Occipital lobe (tissue), 3 donors: ENCODE measurements at places on chromosomes 3 and 15.

DNA sequence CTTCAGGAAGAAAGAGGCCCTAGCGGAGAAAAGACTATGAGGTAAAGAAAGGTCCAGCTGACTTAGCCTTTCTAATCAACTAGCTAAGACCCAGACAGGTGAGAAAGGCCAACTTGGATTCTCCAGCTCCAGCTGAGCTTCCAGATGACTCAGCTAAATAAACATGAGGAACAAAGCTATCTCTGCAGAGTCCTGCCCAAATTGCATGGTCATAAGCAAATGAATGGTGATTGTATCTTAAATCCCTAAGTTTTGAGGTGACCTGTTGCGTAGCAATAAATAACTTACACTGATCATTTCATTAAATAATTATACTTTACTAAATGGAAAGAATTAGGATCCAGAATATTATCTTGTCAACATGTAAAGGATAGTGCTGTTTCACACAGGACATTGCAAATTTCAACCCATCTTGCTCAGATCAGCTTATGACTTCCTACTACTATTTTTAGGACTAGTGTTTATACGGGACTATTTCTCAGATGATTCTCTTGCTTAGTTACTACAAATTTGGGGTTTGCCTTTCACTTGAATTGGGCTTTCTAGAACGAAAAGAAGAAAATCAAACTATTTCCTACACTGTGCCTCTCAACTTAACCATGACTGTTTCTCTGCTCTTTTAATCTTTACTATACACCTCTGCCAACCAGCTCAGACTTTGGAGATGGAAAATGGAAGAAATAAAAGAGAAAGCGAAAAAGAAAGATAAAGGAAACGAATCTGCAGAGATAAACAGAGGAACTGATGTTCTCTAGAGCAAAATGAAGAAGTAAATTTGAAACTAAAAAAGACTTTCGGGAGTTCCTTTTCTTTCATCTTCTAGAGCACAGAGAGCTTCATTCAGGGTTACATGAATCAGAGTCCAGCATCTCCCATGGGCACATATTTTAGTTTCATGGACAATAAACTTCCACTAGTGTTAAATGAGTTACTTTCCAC lies 6.6 kb upstream of the ADGRG7 start:
- DNase-seq = no peak

DNA sequence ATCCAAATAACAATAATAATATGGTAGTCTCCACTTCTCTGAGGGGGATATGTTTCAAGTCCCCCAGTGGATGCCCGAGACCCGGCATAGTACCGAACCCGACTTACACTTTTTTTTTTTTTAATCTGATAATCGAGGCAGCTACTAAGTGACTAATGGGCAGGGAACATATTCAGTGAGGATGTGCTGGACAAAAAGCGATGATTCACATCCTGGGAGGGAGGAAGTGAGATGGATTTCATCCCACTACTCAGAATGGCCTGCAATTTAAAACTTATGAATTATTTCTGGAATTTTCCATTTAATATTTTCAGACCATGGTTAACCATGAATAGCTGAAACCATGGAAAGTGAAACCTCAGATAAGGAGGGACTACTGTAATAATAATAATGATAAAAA lies 49.5 kb upstream of the SELENOK start:
- DNase-seq = no peak

DNA sequence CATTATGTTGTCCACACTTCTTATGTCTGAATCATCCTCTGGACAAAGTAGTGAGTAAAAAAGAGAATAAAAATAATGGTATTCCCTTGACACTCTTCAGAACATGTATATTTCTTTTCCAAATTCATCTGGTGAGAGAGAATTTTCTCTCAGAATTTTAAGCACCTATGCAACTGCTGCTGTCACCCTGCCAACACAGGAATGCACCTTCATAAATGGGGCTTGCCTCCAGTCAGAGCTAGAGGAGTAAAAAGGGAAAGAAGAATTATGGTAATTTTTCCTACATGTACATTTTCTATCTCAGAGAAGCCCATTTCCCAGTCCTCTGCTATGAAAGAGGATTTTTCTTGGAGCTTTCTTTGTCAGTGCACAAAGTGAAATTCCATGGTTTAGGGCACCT lies 92.2 kb upstream of the ALCAM start:
- no peak for DNase-seq

- DNase-seq = no peak
Observed at GRCh38 chr3:111616417-111617105, 21.4 kb upstream of the ZBED2 start.

DNA sequence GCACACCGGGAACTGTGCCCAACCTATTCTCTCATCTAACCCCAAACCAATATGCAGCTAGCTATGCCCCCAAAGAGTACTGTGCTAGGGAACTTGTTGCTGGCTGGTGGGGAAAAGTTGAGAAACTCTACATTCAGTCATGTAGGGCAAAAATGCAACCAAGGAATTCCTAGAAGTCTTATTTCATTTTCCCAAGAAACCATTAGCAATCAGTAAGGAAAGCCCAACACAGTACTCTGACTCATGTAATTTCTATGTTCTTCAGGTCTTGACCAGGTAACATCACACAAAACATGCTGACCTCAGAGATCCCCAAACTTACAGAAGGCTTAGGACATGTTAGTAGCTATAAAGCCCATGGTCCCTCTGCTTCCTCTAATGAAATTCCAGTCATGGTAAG lies 52.1 kb downstream of the TASOR start:
- no peak for DNase-seq

GRCh38 chr15:65824941-65825544 lies 33.0 kb upstream of the DENND4A start:
- DNase-seq = no peak

DNA sequence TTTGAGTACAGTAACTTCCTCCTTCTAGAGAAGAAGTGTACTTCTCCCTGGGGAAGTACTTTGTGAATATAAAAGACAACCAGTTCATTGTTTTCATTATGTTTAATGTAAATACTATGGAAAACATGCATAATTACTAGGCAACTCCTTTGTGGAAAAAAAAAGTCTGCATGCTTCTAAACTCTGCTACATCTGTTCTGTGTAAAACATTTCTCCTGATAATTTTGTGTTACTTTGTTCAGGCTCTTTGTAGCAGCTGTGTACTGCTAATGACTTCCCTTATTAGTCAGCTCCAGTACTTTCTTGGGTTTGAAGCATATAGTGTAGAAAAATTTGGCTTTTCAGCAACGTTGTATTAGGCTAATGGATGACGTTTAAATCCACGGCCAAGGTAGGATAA lies 111.6 kb downstream of the FEZF2 start:
- no peak for DNase-seq

DNA sequence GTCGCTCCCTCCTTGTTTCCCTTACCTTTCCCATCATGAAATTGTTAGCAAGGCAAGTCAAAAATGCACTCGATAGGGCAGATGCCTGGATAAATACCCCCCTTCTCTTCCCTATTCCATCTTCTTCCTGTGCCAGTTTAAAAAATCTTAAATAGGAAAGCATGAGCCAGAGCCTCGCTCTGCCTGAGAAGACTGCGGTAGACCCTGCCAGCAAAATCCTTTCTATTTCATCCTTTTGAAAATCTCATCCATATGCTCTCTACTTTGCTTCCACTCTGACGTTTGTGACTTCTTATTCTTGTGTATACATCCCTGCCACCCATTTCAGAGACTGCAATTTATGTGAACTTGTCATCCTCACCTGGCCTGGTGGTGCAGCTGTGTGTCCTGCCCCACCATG lies 114.6 kb upstream of the ETV5 start:
- no peak for DNase-seq

- no peak for DNase-seq
Observed at GRCh38 chr15:85116925-85117646, 135.4 kb downstream of the PDE8A start.

DNA sequence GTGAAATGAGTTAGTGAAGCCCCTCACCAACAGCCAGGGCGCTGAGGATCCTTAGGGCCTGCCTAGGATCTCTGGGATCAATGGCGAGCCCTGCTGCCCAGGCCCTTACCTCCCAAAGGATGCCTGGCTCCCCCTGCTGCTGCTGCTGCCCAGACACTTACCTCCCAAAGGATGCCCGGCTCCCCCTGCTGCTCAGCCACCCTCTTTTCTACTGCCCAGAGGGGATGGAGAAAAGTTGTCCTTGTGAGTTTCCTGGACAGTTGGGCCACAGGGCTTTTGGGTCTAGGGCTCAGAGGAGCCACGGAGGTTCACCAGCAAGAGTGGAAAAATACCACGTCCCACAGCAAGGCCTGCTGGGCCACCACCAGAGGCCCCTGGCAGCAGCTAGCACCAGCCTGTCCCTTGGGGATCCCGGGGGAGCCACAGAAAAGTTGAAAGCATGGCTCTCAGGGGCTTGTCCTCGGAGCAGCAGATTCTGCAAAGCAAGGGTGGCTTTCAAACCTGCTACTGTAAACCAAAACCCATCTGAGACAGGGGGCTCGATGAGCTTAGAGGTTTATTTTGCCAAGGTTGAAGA lies 59.4 kb downstream of the SLC6A6 start:
- DNase-seq = peak; percentile 12

- no peak for DNase-seq
Observed at GRCh38 chr3:107561980-107562379, 39.2 kb downstream of the BBX start.

- no peak for DNase-seq
Observed at GRCh38 chr3:189249987-189250386, 78.2 kb downstream of the TPRG1 start.

GRCh38 chr3:133535971-133536881 lies 37.3 kb upstream of the CDV3 start:
- DNase-seq = no peak

GRCh38 chr15:68924866-68925560 lies 5.3 kb upstream of the SPESP1 start:
- DNase-seq = peak; percentile 60

- DNase-seq = no peak
Observed at GRCh38 chr3:2510591-2511145, 412.0 kb downstream of the CNTN4 start.

GRCh38 chr3:47850564-47851410 lies 47.8 kb downstream of the DHX30 start:
- no peak for DNase-seq

- DNase-seq = no peak
Observed at GRCh38 chr3:38522002-38522401, 25.9 kb downstream of the EXOG start.

- peak; percentile 21 for DNase-seq
Observed at GRCh38 chr15:67840749-67841512, 1.1 kb upstream of the RNU6-1 start.

- no peak for DNase-seq
Observed at GRCh38 chr15:38528294-38528693, 36.3 kb downstream of the RASGRP1 start.

GRCh38 chr3:118146658-118147375 lies 887.8 kb downstream of the IGSF11 start:
- no peak for DNase-seq

- DNase-seq = no peak
Observed at GRCh38 chr3:30502742-30503073, 103.7 kb upstream of the TGFBR2 start.

DNA sequence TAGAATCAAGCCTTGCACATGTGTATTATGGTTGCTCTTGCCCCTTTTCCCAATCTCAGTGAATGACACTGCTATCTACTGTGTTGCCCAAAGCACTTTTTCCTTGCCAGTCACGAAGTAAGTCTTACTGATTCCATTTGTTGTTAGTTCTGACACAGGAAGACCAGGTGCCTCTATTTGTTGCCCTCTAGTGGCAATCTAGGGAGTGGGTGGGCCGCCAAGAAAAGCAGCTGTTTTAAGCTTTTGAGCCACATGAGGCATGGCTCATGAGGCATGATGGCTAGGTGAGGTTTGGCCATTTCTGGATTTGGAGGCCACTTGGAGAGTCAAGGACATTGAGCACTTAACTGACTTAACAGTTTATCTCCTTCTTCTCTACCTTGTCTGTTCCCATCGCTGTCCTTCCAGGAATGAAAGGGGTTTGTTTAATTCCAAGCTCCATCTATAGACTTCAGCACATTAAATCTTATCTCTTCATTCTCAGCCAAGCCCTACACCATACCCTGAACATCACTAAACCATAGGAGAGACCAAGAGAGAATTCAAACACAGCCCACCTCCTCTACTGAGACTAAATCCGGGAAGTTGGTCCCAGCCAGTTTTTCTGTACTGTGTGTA lies 103.1 kb downstream of the HCN4 start:
- DNase-seq = no peak

DNA sequence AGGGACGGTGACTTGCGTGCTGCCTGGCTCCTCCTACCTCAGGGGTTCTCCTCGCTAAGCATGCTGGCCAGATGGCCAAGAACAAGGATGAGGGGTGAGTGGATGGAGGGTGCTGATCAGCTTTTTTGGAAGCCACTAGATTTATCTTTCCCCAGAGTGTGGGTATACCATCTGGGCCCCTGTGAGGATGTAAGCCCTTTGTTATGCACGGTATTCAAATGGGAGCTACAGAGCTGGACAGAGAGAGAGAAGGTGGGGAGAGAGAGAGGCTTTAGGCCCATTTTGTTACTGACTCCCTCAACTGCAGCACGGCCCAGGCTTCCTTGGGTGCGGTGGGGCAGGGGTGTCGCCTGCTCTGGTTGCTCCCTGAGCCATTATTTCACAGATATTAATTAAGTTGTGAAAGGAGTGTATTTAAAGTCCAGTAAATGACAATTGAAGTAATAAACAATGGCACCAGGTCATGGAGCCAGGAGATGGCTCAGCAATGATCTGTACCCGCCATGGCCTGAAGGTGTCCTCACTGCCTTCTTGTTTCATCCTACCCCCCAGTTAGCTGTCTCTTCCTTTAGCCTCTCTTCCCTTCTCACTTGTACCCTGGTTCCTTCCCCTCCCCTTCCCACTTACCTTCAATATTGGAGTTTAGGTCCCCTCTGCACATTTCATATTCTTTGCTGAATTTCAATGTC lies 158.0 kb downstream of the CLSTN2 start:
- DNase-seq = no peak

GRCh38 chr3:111681661-111682426 lies 86.7 kb upstream of the ZBED2 start:
- no peak for DNase-seq

DNA sequence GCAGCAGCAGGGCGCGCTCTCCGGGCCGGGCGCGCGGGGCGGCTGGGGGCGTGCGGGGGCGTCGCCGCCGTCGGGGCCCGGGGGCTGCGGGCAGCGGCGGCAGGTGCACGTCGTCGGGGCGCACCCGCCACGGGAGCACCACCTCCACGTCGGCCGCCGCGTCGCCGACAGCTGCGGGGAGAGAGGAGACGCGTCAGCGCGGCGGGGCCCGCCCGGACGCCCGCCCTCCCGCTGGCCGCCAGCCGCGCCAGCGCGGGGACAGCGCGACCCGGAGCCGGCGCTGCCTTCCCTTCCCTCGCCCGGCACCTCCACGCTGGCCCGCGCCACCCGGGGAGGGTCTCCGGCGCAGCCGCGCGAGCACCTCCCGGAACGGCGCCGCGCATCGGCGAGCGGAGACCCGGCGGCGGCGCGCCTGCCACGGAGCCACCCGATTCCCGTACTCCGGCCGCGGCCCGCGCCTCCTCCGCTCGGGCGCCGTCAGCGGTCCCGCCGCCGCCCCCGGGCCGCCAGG lies 481 bp downstream of the ADAMTS17 start:
- DNase-seq = no peak

GRCh38 chr3:131067983-131068382 lies 41.3 kb downstream of the NEK11 start:
- no peak for DNase-seq
